ENCODE measurements at places on chromosomes 7 and 10.

- no peak for DNase-seq
Observed at GRCh38 chr10:113071446-113071845, 121.4 kb downstream of the TCF7L2 start.

DNA sequence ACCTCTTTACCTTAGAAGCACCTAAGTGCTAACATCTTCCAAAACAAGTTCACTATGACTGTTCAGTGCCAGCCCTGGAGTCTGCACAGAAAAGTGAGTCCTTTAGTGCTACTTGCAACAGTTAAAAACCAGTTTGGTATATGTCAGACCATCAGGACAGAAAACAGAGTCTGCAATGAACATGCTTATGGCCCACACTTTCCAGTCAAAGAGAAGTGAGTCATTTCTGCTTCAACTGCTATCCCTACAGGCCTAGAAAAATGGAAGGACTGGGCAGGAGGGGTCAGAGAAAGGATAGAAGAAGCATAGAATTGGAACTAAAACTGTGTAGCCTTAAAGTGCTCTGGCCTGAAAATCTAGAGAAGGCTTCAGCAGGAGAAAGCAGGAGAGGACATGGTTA is 108.0 kb downstream of the PDE1C start:
- DNase-seq: no peak

DNA sequence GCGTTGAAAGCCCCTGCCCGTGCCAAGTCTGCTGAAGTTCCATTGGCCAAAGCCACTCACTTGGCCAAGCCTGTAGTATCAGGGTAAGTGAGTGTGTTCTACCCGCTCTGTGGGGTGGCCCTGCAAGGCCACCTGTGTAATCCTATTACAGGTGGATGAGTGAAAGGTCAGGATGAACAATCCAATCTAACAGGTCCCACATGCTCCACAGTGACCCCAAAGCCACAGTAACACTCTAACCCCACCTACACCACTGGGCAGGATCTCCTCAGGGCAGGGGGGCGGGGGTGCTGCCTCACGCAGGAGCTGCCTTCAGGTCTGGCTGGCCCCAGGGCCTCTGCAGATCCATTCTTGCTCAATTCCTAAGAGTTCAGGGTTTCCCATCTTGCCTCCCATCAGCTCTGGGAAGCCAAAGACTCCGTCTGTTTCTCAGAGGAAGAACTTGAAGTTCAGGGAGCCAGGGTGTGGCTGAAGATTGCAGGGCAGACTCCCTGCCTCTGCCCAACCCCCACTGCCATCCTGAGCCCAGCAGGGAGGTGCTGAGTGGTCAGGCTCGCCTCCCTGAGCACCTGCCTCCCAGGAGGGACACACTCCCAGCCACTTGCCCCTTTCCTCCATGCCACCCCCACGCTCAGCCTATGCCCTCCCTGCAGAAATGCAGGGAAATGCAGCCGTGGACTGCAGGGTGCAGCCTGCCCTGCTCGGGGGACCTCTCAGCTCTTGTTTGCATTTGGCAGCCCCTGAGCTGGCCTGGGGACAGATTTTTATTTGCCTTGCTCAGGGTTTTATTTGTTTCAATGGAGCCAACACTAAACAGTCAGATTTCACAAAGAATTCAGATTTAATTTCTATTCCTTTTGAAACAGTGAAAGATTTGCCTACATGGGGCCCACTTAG is 9.8 kb upstream of the COMTD1 start:
- DNase-seq: no peak

DNA sequence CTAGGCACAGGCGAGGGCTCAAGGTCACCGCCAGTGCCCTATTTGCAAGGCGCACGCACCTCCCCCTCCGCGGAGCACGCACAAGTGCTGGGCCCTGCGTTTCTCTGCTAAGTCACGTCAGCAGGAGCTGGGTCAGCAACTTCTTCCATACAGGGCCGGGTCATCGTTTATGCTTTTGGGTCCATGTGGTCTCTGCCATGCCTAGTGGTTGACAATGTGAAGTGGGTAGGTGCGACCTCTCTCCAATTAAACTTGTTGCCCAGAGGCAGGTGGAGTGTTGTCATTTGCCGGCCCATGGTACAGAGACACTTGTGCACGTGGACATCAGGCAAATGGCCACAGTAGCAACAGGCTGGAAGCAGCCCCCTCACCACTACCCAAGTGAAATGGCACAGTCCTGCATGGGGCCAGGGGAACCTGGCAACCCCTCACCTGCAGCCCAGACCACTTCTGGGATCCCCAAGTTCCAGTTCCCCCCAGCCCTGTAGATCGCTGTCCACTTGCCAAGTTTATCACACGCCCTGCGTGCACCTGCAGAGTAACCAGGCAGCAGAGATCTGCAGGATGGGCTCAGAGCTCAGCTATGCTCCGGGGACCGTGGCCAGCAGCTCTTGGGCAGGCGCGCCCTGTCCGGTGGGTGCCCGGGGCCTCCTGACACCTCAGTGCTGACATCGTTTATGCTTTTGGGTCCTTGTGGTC is 86.1 kb upstream of the PPP2R2D start:
- no peak for DNase-seq

- DNase-seq: peak; percentile 89
Observed at GRCh38 chr7:156640257-156640948, at the start of gene RNF32. Gene RNF32, plus strand, starts transcription at chr7:156640774. Its CDS starts 3,104 bp downstream, at chr7:156643878.

- no peak for DNase-seq
Observed at GRCh38 chr7:128257458-128257857, 16.4 kb downstream of the LEP start.

DNA sequence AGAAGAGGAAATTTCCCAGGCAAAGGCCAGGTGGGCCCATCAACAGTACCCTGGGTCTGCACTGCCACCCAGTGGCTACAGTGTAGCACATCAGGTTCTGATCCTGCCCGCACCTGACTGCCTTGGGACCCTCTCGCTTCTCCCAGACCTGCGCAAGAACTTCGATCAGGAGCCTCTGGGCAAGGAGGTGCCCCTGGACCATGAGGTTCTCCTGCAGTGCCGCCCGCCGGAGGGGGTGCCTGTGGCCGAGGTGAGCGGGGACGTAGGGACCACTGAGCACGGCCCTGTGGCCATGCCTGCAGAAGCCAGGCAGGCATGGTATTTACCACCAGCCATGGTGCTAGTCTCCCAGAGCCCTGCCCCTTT is 33.9 kb upstream of the SLC29A3 start:
- DNase-seq: no peak

GRCh38 chr10:34908481-34908880 is 93.4 kb upstream of the PARD3 start:
- no peak for DNase-seq

GRCh38 chr7:92137557-92137956 is 3.3 kb upstream of the CYP51A1 start:
- no peak for DNase-seq

GRCh38 chr10:43045631-43046287 is 31.1 kb upstream of the RET start:
- DNase-seq: no peak

- no peak for DNase-seq
Observed at GRCh38 chr10:22475651-22476600, 130.6 kb downstream of the SPAG6 start.

GRCh38 chr7:63012633-63013183 is 985.9 kb upstream of the ZNF722 start:
- no peak for DNase-seq

DNA sequence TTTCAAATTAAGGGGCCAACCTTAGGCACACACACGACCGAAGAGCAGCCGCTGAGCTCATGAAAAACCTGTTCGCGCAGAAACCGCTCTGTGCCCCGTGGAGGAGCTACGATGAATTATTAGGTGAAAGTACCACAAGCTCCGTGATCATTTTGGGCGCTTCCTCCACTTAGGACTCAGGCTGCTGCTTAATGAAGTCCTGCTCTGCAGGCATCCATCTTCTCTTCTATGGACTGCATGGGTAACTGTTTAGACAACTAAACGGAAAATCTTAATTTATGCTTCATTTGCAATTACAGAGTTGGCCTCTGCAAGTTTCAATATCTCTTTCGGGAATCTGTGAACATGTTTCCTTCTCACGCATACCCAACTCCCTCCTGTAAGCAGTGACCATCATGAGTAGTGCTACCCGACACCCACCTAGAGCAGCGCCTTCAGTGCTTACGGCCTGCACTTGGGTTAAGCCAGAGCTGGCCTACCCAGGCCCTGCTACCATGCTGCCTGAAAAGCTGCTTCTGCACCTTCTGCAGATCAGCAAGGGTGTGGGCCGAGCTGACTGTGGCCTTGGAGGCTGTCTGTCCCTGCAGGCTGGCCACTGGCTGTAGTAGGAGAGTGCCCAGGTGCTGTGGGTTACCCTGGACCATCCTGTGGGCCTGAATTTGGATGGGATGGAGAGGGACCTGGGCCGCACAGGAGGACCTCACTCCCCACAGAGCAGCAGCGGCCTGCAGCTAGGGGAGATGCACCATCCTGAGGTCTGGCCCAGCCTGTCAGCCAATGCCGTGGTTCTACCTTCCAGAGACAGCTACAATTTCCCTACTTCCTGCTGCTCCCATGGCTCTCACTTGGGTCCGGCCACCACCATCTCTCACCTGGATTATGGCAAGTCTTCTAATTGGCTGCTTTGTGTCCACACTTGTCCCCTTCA is 36.0 kb downstream of the GNA12 start:
- DNase-seq: no peak

- no peak for DNase-seq
Observed at GRCh38 chr10:110504111-110504735, 6.5 kb downstream of the DUSP5 start.

DNA sequence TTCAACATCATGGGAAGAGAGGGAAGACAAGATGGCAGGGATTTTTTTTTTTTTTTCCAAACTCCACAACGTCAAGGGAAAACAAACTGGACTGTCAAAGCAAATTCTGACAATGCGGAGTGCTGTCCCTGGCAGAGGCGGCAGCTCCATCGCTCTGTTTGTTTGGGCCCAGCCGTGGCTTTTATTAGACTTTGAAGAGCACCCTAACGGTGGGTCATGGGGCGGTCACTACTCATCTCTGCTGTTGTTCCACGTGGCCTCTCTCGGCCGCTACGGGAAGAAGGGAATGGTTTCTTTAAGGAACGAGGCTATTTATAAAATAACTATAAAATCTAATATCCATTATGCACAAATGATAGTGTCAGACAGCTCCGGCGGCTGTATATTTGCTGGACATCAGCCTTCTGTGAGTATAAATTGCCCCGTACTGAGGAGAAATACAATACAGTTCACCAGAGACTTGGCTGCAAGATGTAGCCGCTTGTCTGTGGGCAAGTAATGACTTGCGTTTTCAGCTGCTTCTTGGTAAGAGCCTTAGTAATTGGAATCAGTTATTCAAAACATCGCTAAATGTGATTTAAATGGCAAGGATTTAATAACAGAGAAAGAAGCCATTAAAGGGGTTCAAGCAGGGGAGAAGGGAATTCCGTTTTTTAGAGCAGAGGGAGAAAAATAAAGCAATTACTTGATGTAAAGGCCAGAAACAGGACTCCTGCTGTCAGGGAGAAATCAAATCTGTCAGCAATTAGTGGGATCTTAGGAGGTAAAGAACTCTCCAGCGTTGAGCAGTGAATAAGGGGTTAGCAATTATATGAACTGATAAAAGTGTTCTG is 61.7 kb upstream of the RAB11FIP2 start:
- DNase-seq: no peak

GRCh38 chr7:51349820-51350545 is 33.4 kb upstream of the COBL start:
- DNase-seq: no peak

- DNase-seq: no peak
Observed at GRCh38 chr7:46206476-46207060, 285.5 kb upstream of the IGFBP3 start.

DNA sequence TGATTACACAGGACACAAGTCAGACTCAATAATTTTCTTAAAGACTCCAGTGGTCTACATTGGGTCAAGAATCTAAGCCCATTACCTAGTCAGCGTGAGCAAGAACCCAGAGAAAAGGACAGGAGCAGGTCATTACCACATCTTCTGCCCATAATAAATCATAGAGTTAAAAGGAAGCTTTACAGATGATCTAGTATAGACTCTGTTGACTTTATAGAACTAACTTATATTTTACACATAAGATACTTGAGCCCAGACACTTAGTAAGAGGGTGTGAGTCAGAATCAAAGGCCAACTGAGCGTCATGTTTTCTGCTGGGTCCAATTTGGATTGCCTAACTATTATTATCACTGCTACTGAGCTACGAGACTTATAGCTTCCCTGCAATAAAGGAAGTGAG is 206.1 kb upstream of the NPSR1 start:
- DNase-seq: no peak

GRCh38 chr10:124725791-124726190 is 18.4 kb downstream of the FAM53B start:
- no peak for DNase-seq

GRCh38 chr7:158098125-158099030 is 489.2 kb downstream of the PTPRN2 start:
- DNase-seq: no peak

DNA sequence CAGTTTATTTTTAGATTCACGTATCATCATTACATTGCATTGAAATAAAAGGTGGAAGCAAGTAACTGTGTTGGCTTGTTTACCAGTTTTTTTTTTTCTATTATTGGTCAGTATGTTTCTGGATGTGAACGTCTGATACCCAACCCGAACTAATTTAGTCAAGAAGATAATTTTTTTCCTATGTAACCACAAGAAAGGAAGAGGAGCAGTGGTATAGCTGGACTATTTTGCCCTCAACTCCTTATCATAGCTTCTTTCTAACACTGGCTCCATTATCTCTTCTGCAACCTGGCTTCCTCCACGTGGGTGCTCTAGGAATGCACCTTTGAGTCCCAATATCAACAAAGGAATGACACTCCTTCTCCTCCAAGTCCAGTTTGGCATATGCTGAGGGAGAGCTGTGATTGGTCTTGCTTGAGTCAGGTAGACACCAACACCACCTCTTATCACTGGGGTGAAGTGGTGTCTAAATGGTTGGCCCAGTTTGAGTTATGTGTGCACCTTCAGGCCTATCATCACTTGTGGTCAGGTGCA is 29.4 kb downstream of the OR9A2 start:
- DNase-seq: no peak

GRCh38 chr7:27784399-27785053 is 44.6 kb downstream of the TAX1BP1 start:
- DNase-seq: no peak

DNA sequence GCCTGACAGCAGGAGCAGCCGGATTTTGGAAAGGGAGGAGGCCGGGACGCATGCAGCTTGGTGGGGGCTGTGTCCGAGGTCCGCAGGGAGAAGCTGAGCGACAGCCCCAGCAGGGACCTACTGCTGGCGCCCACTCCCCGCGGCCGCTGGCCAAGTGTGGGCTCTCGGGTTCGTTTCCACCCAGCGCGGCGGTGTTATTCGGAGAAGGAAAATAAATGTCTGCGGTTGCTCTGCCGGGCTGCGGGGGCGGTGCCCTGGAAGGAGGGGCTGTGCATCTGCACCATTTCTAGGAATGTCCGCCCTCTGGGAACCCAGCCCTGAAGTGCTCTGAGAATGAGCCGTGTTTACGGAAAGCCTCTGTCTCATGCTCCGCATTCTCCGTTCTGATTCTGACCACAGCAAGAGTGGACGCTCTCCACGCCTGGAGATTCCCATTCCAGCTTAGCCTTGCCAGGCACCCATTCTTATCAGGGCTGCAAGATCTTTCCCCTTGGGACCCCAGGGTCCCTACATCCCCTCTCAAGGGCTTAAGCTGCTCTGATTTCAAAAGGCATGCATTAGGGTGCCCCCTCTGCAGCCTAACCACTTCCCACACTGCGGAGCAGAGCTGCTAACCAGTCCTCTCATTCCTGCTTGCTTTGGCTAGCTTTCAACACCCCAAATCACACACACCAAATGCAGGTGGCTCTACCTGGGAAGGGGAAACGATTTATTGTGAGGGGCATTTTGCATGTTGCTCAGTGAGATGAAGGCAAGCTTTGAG is 256.6 kb upstream of the GLI3 start:
- DNase-seq: no peak

GRCh38 chr7:7498856-7499255 is 36.8 kb downstream of the COL28A1 start:
- DNase-seq: no peak
